ENCODE measurements at places on chromosomes 13 and 19.

DNA sequence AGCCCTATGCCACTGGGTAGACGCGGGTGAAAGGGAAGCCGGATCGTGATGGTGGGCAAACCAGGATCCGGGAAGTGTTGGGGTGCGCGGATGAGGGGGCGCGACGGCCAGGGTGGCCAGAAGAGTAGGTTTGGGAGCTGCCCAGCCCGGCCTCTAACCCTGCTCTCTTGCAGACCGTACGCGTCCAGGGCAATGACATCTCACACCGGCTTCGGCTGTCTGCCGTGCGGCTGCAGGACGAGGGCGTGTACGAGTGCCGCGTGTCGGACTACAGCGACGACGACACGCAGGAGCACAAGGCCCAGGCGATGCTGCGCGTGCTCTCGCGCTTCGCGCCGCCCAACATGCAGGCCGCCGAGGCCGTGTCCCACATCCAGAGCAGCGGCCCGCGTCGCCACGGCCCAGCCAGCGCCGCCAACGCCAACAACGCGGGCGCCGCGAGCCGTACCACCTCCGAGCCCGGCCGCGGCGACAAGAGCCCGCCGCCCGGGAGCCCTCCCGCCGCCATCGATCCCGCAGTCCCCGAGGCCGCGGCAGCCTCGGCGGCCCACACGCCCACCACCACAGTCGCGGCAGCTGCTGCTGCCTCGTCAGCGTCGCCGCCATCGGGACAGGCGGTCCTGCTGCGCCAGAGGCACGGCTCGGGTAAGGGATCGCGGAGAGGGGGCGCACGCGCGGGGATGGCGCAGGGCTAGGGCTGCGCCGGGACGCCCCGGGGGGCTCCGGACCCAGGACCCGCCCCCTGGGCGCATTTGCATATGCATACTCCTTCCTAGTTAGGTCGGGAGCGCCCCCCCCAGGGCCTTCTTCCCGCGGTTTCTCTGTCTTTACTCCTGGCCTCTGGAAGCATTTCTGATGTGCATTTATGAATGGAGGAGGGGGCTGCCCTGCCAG is 4.1 kb downstream of the VSTM2B start:
- DNase-seq, result peak; percentile 41

DNA sequence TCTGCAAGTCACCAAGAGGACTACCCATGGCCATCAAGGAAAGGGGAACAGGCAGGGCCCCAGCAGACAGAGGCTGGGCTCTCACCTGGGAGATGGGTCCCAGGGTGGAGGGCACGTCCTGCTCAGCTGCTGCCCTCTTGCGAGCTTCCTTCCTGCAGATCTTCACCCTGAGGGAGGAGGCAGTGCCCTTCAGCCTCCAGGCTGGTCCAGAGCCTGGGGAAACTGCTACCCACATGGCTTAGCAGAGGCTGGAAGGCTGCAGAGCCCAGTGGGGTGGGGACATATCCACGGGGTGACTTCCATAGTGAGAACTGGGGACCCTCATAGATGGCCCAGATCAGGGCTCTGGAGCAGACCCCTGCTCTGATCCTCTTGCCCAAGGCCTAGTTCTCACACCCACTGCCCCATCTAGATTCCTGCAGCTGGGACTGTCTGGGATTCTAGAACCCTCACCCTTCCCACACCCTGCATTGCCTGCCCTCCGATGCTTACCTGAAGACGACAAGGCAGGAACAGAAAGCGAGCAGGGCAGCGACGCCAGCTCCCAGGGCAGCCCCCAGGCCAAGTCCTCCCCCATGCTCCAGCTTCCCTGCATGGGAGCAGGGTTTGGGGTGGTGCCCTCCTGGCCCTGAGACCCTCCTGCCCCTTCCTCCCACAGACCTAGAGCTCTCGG is 9.0 kb downstream of the SIGLEC11 start:
- DNase-seq, result no peak

GRCh38 chr19:41476583-41476982 is 33.6 kb downstream of the ERICH4 start:
- no peak for DNase-seq

DNA sequence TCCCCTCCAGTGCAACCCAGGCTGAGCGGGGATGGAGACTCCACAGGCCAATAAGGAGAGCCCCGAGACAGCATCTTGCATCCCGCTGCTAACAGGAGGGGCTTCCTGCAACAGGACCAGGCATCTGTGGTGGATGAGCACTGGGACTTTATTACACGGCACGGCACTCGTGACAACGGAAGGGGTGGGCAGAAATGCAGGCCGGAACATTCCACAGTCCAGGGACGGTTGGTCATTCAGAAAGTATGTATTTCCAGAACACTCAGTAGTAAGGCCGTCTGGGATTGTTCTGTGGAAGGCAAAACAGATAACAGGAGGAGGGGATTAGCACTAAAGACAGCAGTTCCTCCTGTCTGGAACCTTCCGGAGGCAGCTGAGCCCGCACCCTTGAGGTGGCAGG is 3.3 kb upstream of the TM6SF2 start:
- DNase-seq, result no peak

- no peak for DNase-seq
Measured at GRCh38 chr19:39533003-39533512, 406 bp upstream of the EID2B start.

- no peak for DNase-seq
Measured at GRCh38 chr13:99264051-99264450, 5.9 kb upstream of the GPR18 start.

DNA sequence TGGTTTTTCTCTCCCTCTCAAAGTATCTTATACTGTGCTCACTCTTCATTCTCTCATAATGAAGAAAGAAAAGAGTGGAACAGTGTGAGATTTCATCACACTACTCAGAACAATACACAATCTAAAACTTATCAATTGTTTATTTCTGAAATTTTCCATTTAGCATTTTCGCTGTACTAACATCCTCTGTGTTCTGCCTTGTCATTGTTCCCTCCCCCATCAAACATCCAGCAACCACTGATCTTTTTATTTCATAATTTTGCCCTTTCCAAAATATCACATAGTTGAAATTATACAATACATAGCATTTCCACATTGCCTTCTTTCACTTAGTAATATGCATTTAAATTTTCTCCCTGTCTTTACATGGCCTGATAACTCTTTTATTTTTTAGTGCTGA is 658.7 kb downstream of the SLITRK1 start:
- no peak for DNase-seq

DNA sequence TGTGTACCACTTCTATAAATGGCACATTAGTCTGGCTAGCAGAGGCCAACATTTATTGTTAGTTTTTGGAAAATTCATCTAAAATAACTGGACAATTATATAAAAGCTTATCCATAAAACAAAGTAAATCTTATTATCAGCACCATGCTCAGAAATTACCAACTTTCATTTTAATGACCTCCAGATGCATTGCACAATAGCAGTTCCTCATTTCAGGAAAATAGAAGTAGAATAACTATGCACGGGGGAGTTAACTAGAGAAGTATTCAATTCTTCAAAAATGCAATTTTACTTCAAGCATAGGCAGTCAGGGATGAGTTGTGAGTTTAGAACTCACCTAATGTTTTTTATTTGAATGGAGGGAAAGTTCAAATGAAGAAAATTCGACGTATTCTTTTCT is 1023.5 kb downstream of the PCDH17 start:
- DNase-seq, result no peak

DNA sequence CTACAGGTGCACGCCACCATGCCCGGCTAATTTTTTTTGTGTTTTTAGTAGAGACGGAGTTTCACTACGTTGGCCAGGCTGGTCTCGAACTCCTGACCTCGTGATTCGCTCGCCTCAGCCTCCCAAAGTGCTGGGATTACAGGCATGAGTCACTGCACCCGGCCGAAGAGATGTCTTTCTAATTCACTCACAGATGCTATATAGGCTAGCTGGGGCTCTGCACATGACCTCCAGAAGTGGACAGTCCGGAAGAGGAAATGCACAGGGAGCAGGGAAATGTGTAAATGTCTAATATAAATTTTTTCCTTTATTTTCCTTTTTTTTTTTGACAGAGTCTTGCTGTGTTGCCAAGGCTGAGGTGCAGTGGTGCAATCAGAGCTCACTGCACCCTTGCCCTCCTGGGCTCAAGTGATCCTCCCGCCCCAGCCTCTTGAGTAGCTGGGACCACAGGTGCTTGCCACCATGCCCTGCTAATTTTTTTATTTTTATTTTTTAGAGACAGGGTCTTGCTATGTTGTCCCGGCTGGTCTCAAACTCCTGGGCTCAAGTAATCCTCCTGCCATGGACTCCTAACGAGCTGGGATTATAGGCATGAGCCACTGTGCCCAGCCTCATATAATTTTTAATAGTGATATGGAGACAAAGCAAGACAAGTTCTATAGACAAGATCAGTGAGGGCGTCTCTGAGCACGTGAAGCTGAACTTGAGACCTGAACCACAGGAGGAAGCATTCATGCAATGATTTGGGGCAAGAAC is 8.4 kb downstream of the GIPC1 start:
- no peak for DNase-seq

- DNase-seq, result no peak
Measured at GRCh38 chr19:1255186-1256161, 7.1 kb downstream of the MIDN start.

DNA sequence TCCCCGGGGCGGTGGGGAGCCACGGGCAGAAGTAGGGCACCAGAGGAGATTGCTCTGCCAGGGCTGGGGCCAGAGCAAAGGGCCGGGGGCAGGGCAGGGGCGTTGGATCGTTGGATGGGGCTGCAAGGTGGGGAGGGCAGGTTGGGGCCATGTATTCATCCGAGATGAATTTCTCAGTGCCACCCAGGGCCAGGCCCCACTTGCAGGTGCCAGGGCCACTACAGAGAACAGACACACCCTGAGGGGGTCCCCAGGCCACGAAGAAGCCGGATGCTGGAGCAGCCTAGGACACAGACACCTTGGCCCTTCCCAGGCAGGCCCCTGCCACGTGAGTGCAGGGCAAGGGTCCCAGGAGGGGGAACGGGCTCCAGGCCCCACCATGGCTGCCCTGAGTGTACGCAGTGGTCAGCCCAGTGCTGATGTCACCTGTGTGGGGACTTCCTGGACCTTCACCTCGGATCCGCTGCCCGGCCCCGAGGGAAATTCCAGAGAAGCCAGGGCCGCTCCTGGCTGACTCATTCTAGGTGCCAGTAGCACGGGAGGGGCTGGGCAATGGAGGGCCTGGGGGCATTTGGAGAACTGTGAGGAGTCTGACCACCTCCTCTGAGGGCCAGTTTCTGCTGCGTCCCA is 9.6 kb upstream of the SBNO2 start:
- no peak for DNase-seq

GRCh38 chr13:84845907-84846619 is 953.2 kb downstream of the SLITRK6 start:
- no peak for DNase-seq

- DNase-seq, result no peak
Measured at GRCh38 chr19:16601378-16602052, 26.5 kb downstream of the MED26 start.

- DNase-seq, result no peak
Measured at GRCh38 chr19:5205381-5205780, 135.2 kb downstream of the PTPRS start.

DNA sequence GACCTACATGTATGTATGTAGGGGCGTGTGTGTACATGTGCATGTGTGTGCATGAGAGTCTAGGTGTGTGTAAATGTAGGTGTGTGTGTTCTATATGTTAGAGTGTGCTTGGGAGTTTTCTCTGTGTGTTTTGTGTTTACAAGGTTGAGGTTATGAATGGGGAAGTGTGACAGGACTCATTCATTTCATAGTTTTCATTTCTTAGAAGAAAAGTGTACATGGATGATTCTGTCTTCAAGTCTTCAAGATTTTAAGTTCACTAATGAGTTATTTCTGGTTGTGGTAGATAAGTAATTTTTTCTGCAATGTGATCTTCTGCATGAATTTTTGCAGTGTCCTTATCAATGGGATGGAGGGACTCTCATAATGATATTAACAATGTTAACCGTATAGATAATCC is 118.2 kb upstream of the SLC10A2 start:
- no peak for DNase-seq

DNA sequence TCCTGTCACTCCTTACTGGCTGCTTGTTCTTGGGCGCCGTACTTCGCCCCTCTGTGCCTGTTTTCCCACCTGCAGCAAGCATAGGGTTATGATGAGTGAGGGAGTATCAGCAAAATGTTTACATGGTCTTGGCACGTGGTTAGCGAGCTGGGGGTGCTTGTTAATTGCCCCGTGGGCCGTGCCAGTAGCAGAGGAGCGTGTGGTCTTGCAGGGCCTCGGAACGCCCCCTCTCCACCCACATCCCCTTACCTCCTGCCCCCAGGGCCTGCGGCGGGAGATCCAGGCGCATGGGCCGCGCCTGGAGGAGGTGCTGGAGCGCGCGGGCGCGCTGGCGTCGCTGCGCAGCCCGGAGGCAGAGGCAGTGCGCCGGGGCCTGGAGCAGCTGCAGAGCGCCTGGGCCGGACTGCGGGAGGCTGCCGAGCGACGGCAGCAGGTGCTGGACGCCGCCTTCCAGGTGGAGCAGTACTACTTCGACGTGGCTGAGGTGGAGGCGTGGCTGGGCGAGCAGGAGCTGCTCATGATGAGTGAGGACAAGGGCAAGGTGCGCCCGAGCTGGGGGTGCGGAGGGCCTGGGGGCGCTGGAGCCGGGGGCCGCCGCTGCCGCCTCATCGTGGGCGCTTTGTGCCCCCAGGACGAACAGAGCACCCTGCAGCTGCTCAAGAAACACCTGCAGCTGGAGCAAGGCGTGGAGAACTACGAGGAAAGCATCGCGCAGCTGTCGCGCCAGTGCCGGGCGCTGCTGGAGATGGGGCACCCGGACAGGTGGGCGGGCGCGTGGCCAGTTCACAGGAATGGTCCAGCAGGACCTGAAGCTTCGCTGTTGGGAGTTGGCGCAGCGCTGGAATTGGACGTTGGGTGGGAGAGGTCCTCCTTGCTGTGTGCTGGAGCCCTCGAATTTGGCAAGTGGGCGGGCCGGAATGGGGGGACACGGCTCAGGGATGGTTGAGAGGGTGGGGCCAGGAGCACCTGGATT is 22.5 kb upstream of the SHKBP1 start:
- DNase-seq, result no peak

DNA sequence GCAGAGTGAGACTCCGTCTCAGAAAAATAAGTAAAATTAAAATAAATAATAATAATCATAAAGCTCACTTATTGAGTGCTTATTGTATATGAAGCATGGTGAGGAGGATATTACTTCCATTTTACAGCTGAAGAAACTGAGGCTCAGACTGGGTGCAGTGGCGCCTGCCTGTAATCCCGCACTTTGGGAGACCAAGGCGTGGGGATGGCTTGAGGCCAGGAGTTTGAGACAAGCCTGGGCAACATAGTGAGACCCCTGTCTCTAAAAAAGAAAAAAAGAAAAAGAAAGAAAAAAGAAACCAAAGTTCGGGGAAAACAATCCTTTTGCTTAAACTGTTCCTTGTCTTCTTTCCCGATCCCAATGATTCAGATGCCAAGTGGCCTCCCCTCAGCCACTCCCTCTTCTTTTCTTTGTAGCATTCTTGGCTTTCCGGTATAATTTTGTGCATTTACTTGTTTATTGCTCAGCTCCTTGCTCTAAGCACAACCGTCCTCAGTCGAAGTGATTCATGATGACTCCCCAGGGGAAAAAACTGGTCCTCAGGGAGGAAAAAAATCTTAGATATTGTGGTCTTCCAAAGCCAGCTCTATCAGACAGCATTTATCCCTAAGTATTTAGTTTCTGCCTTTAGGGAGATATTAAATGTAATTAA is 965 bp upstream of the EIF3G start:
- no peak for DNase-seq

Data from right lobe of liver (tissue), 6 donors.